Activated naive CD8-positive, alpha-beta T cell treated with anti-CD3 and anti-CD28 coated beads, Interleukin-2, amount 10 ng/mL, durations not matched to agents 7 days and 5 days (primary cell): ENCODE measurements at places on chromosomes 4 and X. TPM values are rescaled to one million over a fixed set of nuclear protein-coding genes. Genes with fewer than 3 reads are reported as not detected.
A peak's percentile ranks its signal among the peaks of the same experiment; 100 is the strongest.

DNA sequence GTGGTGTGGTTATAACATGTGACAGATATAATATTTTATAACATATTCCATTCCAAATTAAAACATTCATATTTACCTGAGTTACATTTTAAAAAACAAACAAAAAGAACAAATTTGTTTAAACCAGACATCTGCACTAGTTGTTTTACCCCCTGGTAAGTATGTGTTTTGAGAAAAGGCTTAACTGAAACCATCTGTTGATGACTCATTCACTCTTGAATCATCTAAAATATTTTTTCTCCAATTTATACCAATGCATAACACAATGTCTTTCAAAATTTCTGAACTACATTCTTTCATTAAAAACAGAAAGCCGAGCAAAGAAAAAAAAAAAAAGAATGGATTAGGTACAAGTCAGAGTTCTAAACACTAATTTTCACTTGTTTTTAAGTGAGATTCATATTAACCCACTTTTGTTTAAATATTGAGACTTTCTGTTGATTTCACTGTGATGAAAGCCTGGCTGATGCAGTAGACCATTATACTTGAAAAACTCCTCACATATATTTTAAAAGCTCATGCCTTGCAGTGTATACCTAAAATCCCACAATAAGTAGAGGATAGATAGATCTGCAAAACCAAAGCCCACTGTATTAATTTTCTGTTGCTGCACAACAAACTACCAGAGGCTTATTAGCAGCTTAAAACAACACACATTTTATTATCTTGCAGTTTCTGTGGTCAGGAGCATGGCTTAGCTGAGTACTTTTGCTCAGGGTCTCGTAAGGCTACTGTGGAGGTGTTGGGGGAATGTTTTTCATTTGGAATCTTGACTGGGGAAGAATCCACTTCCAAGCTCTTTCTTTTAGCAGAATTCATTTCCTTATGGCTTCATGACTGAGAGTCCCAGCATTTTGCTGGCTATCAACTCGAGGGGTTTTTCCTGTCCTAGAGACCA is 221.5 kb downstream of the PCDH18 start:
- H3K36me3 ChIP-seq, result no peaks in the 10 kb centered on the region
- DNase-seq, result no peak
- H3K4me3 ChIP-seq, result no peak overlapping the region
- no peak overlapping the region for H3K27ac ChIP-seq
- no peaks in the 10 kb centered on the region for H3K27me3 ChIP-seq
- no peaks in the 10 kb centered on the region for H3K4me1 ChIP-seq

FBXL5 gene
- 53.4 TPM for total RNA-seq

DNA sequence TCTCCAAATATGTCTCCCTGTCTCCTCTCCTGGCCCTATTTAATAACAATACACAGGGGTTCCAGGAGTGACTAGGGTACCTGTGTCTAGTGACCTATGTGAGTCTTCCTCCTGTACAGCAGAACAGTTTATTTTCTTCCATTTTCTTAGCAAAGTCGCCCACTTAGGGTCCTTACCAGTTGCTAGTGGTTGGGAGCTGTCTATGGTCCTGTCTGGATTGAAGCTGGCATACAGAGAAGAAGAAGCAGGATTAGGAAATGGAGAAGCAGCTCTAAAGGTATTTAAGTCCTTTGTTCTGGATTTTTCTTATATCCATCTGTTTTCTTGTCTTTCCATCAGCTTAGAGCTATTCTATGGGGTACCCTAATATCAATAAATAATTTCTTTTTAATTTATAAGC is 587.1 kb upstream of the CPEB2 start:
- no peaks in the 10 kb centered on the region for H3K4me1 ChIP-seq
- no peaks in the 10 kb centered on the region for H3K36me3 ChIP-seq
- H3K27ac ChIP-seq, result no peak overlapping the region
- no peak overlapping the region for H3K4me3 ChIP-seq
- no peak for DNase-seq
- H3K27me3 ChIP-seq, result no peaks in the 10 kb centered on the region

GSX2 gene
- not detected for total RNA-seq

GRCh38 chr4:26196567-26196966 is 124.2 kb upstream of the RBPJ start:
- H3K27ac ChIP-seq, result peak overlapping the region; percentile 96
- peaks cover 2% of the 10 kb centered on the region for H3K27me3 ChIP-seq
- H3K36me3 ChIP-seq, result peaks cover 24% of the 10 kb centered on the region
- H3K4me3 ChIP-seq, result no peak overlapping the region
- DNase-seq, result no peak

GRCh38 chr4:140993370-140993769 is 139.9 kb downstream of the RNF150 start:
- no peak for DNase-seq
- no peak overlapping the region for H3K27ac ChIP-seq
- H3K4me3 ChIP-seq, result no peak overlapping the region

PLXNB3 gene
- 2.1 TPM for total RNA-seq
